ENCODE measurements at places on chromosomes 3 and 15.

- no peak for DNase-seq
Measured at GRCh38 chr3:194431554-194431953, 32.5 kb upstream of the GP5 start.

GRCh38 chr15:100107606-100108225, 234.1 kb downstream of the ADAMTS17 start:
- no peak for DNase-seq

GRCh38 chr15:57878573-57878972, 172.1 kb downstream of the POLR2M start:
- DNase-seq, result no peak

GRCh38 chr15:86555939-86556338, 476.3 kb downstream of the AGBL1 start:
- no peak for DNase-seq

DNA sequence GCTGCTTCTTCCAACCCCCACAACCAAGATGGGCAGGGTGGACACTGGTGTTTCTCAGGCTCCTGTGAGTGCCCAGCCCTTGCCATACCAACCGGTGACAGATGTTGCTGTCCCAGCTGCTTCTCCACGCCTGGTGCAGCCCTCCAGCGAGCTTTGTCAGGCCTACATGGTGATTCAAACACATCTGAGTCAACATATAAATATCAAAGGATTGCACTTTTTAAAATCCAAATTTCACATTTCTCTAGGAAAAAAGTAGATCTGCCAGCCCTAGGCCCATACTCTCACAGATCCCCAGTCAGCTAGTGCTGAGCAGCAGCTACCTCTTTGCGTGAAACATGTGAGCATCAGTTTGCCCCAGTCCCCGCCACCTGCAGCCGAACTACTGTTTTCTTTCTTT, 52.7 kb downstream of the RPN1 start:
- no peak for DNase-seq

DNA sequence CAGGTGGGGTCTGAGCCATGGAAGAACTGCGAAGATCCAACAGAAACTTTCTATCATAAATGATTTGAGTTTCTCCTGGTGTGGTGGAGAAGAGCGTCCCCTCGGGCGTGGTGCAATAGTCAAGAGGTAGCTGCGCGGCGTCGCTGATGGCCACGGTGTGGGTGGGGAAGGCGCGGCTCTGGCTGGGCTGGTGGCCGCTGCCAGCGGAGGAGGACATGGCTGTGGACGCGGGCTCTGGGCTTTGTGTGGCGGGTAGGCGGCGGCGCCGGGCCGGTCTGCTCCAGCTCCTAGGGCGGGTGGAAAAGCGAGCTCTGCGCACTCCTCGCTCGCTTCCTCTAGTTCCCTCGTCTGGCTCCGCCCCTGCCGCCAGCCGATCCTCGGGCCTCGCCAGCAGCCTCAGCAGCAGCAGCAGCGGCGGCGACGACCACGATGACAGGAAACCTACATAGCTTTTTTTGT, 5.9 kb downstream of the STARD9 start:
- DNase-seq, result peak; percentile 70

- DNase-seq, result no peak
Measured at GRCh38 chr3:76943058-76943457, 96.8 kb upstream of the ROBO2 start.

DNA sequence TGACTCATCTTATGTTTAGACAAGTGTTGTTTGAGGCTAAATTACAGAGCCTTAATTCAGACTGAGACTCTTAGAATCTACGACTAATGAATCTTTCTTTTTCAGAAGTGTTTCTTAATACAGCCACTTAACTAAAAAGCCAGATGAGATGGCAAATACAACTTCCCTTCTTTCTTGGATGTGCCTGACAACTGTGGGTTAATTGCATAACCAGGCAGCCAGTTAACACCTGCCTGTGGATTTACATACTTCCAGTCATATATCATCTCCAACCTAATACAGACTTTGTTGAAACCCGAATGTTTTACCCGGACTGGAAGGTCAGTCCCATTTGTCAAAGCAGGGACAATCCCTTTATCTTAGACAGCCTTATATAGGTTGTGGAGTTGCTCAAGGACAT, 297.6 kb downstream of the VPS13C start:
- no peak for DNase-seq

- peak; percentile 81 for DNase-seq
Measured at GRCh38 chr15:90190606-90191343, 10.4 kb upstream of the SEMA4B start.

- DNase-seq, result peak; percentile 78
Measured at GRCh38 chr3:157160658-157161424, 894 bp upstream of the CCNL1 start.

DNA sequence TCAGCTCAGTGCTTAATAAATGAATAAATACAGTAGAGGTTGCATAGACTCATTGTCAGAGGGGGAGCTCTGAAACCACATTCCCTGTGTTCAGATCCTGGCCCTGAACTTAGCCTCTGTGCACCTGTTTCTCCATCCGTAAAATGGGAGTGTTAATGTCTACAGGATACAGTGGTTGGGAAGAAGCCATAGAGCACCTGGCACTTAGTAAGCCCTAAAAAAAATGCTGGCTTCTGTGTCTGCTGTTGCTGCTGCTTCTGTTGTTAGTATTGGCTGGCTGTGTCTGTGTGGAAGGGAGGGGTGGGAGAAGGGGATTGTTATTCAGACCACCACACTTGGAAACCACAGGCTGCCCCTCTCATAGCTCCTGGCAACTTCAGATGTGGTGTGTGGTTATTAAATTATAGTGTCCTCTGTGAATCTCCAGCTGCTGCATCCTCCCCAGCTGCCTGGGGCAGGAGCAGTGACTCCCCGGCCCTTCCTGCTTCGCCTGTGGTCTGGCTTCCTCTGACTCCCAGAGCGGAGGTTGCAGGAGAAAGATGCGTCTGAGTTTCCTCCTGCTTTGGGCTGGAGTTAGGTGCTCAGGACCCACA, 31.0 kb downstream of the FGD5 start:
- DNase-seq, result no peak

- DNase-seq, result no peak
Measured at GRCh38 chr3:136979204-136979603, 21.4 kb downstream of the IL20RB start.

DNA sequence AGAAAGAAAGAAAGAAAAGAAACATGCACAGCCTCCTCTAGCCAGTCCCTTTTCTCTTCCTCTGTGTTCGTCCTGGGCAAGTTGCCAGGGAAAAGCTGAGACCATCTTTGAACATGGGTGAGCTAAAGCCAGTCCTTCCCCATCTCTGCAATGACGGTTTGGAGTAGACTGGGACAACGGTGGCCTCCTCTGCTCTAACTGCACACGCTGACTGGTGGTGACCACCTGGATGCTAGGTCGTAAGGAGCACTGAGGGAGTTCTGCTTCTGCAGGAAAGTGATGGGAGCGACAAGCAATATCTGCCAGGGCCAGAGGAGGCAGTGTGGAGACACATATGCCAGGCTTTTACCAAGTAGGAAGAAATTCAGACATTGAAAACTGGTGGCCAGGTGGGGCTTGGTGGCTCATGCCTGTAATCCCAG, 111.7 kb downstream of the NUP210 start:
- no peak for DNase-seq

DNA sequence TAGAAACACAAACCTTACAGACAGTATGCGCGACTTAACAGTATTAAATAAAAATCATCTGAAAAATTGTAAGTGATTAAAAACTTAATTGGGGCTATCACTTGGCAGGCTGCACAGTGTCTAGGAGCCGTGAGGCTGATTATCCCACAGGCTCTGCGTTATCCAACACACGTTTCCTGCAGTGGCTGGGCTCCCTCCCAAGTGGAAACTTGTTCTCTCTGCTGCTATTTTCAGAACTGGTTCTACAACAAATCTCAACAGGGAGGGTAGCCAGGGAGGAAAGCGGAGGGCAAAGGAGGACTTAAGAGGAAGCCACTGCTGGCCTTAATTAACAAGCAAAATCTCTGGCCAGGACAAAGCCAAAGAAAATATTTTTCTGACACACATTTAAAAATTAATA, 555.2 kb downstream of the MAGI1 start:
- DNase-seq, result no peak

GRCh38 chr3:105502333-105502732, 135.6 kb downstream of the ALCAM start:
- no peak for DNase-seq

- no peak for DNase-seq
Measured at GRCh38 chr3:189584645-189585044, 46.5 kb upstream of the TP63 start.

- no peak for DNase-seq
Measured at GRCh38 chr3:56629451-56629850, 53.6 kb downstream of the TASOR start.

DNA sequence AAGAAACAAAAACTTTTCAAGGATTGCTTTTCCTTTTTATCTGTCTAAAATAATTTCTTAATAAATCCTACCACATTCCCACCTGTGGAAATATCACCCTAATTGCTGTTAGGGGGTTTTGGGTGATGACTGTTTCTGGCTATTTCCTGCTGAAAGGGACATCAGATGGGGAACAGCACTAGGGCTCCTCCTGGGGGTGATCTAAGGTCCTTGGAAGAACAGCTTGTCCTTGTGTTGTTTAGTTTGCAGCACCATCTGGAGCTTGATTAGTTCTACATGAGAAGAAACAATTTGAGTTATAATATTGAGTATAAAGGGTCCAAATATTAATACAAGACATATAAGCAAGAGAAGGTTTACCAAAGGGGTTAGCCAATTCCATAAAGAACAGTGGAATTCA, 18.7 kb downstream of the OR5H15 start:
- DNase-seq, result no peak

DNA sequence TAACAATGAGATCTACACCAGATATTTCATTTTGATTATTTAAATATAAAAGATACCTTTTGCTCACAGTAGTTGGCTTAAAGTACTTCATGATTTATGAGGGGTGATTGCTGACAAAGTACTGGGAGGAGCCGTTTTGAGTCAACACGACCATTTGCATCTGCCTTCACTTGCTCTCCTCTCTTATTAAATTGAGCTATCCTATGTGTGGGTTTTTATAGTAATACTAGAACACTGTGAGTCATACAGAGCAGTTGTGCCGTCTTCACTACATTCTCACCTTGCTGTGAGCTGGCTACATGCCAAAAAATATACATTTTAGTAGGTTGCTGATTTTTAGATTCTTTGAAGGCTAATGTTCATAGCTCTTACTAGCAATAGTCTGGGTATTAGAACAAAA, 161.2 kb downstream of the ALCAM start:
- no peak for DNase-seq

DNA sequence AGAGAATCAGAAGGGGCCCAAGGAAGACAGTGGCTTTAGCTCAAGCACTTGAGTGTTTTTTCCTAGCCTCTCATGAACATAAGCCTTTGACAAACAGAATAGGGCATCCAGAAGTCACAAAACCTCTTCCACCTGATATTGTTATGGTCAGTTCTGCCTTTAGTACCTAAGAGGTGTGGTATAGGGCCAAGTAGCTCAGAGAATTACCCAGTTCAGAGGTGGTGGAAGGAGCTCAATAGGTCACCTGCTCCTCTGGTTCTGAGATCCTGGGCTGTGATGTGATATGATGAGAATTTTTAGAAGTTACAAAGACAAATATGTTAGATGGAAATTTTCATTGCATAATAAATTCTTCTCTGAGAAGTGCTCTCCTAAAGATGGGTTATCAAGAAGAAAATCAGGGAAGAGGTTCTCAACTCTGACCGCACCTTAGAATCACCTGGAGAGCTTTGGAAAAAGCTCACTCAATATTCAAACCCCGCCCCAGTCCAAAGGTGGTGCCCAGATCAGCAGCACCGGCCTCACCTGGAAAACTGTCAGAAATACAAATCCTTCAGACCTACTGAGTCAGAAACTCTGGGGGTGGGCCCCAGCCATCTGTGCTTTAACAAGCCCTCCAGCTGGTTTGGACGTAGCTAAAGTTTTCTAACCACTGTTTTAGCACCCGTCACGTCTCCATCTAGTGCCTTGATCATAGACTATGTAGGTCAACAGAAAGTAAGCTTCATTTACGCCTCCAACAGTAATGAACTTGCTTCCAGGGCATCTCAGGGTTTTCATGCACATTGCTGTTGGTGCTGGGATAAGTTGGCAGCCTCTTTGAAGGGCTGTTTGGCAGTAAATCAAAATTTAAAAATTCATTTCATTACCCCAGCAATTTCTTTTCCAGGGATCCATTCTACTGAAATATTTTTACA, 101.3 kb downstream of the MYH15 start:
- no peak for DNase-seq

- no peak for DNase-seq
Measured at GRCh38 chr3:119598410-119599098, 869 bp downstream of the PLA1A start.

- DNase-seq, result no peak
Measured at GRCh38 chr15:73146419-73146818, 94.2 kb downstream of the NEO1 start.

- peak; percentile 44 for DNase-seq
Measured at GRCh38 chr3:43155464-43156121, 49.7 kb upstream of the POMGNT2 start.

GRCh38 chr3:113261626-113262303, 50.4 kb downstream of the BOC start:
- no peak for DNase-seq

GRCh38 chr15:36347272-36347858, 232.1 kb upstream of the CDIN1 start:
- no peak for DNase-seq

DNA sequence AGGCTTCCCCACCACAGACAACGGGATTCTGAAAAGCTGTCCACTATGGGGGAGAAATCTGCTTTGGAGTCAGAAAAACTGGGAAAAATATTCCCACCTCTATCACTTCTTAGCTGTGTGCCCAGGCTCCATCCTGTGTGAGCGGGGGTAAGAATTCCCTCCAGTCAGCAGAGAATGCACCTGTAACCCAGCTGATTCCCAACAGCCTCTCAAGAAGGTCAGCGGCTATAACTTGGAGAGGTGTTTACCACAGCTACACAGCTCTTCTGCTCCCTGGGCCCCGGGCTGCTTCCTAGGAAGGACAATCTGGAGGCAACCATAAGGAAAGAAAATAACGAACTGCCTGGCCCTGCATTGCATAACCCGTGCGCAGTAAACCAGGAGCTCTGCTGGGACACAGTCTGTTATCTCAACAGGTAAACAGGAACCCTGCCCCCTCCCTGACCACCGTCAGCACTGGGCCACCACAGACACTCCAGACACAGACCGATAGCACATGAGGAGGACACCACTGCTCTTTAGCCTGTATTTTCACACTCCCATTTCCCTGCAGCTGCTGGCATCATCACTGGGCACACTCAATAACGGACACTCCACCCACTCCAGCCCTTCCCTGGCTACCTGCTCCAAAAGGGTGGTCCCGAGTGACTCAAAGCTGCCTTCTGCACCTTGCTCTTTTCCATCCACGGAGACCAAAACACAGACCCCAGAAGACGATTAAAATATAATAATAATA, 2.1 kb downstream of the RAB43 start:
- peak; percentile 68 for DNase-seq

GRCh38 chr15:80607287-80607980, 87.7 kb upstream of the ABHD17C start:
- no peak for DNase-seq

GRCh38 chr3:39177708-39178332, 14.6 kb downstream of the XIRP1 start:
- peak; percentile 71 for DNase-seq

DNA sequence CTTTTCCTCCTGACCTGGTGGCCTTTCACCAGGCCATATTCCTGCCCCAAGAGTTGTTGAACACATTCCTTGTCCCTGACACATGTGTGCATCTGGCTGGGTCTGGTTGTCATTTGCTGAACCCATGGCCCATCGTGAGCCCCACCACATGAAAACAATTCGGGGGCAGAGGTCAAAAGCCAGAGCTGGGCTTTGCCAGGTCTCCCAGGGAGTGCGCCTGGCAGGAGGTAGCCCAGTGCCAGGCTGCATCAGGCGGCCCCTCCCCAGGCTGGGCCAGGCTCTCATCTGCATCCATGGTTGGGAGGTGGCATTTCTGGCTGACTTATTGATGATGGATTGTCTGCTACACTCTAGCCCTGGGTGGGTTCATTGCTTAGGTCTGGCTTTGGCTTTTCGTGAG, 30.9 kb downstream of the SPSB4 start:
- no peak for DNase-seq

Measured in liver (tissue), 10 donors.